ENCODE measurements at places on chromosomes 7 and 10. TPM values are rescaled to one million over a fixed set of nuclear protein-coding genes. Genes with fewer than 3 reads are reported as not detected.

DNA sequence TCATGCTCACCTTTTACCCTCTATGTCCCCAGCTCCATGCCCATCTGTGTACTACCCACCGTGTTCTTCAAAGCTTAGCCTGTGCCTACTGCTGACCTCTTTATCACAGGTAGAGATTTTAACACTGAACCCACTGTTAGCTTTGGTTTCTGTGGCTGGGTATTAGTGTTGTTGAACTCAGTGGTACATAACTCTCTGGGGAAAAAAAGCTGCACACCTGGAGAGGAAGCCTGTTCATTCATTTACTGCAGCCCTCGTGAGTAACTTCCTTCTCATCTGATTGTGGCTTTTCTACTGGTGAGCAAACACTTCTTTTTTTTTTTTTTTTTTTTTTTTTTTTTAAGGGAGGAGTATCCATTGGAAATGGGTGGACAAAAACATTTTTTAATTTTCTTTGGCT lies 326.3 kb downstream of the CCSER2 start:
- H3K27me3 ChIP-seq = peaks cover 9% of the 10 kb centered on the region
- H3K4me3 ChIP-seq = no peak overlapping the region
- H3K36me3 ChIP-seq = no peaks in the 10 kb centered on the region
- DNase-seq = no peak
- H3K27ac ChIP-seq = no peak overlapping the region
- no peaks in the 10 kb centered on the region for H3K4me1 ChIP-seq

ZNF33B gene
- total RNA-seq = 18.1 TPM

RET gene
- 3.2 TPM for total RNA-seq

TUBB8 gene
- total RNA-seq = not detected

ING3 gene
- 37.1 TPM for total RNA-seq

- H3K27ac ChIP-seq = no peak overlapping the region
- H3K4me3 ChIP-seq = no peak overlapping the region
- DNase-seq = no peak
Measured at GRCh38 chr10:73791871-73792400, 6.5 kb downstream of the ZSWIM8 start.

GRCh38 chr7:130896051-130896881 lies 162.3 kb upstream of the KLF14 start:
- DNase-seq = no peak
- H3K27me3 ChIP-seq = no peaks in the 10 kb centered on the region

CYP3A4 gene
- 1.7 TPM for total RNA-seq
